Esophagus mucosa (tissue), 1 donor: ENCODE measurements at places on chromosomes 5 and 9. TPM values are rescaled to one million over a fixed set of nuclear protein-coding genes. Genes with fewer than 3 reads are reported as not detected.

The IL4 gene
- total RNA-seq = not detected

The ZNF354C gene
- total RNA-seq = 1.2 TPM

The RFESD gene
- total RNA-seq = 1.5 TPM

The ARID3C gene
- not detected for total RNA-seq

The PLAC8L1 gene
- 0.52 TPM for total RNA-seq

The SLC36A2 gene
- total RNA-seq = not detected

The PCDHA9 gene
- total RNA-seq = 0.04 TPM

The MACIR gene
- total RNA-seq = 3.6 TPM

The TAF11L5 gene
- not detected for total RNA-seq

The MEGF10 gene
- total RNA-seq = 0.12 TPM

The MYO10 gene
- total RNA-seq = 27.3 TPM
